Left hindlimb (tissue), 1 donor: ENCODE measurements at places on chromosomes 3 and 15.

- DNase-seq, result no peak
Measured at GRCh38 chr3:47646362-47646761, 67.7 kb upstream of the CSPG5 start.

DNA sequence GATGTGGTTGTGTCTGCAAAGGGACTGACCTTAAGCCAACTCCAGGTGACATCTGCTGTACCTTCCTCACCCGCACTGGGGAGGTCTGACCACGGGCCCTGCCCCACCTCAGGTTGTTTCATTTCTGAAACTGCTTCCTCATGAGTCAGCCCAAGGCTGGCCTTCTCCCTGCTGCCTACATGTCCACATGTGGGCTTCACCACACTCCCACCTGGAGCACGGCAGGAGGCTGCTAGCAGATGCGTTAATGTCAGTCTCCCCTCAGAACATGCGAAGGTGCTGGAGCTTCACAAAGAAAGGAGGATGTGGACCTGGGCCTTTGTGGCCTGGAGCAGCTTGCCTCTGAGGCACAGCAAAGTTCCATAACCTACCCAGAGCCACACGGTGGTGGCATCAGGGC lies 69.4 kb upstream of the PLXNA1 start:
- DNase-seq, result no peak

GRCh38 chr15:77821188-77821958 lies 188.7 kb upstream of the LINGO1 start:
- DNase-seq, result peak; percentile 78

DNA sequence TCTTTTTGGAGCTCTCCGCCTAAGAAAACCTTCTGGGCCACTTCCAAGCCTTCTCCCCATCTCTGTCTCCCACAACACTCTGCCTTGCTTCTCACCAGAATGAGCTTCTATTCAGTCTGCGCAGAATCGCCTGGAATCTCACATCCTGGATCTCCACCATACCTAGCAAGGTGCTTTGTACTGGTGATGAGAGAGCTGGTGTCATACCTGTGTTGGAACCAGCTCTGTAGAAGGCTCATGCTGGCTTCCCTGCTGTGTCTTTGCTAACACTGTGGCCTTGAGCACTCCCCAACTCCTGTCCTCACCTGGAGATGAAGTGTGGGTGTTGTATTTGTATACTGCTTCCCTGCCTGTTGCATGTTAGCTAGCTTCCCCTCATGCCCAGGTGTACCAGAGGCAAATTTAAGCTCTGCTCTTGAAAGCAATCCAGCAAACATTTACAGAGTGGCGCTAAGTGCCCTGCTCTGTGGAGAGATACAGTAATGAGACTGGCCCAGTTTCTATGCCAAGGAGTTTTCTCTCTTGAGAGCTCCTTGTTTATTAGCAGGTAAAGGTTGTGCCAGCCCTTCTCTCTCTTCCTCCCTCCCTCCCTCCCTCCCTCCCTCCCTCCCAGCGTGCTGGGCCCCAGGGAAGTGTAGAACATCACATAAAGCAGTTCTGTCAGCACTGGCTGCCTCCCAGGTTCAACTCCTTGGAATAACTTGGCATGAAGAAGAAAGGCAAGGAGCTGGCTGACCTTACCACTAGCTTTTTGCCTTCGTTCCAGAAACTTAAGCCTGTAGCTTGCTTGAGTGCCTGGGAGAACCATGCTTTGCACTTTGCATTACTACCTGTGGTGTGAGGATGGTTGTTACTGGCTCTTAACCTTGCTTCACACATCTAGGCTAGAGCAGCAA lies 54.9 kb downstream of the TRIM71 start:
- DNase-seq, result peak; percentile 70

DNA sequence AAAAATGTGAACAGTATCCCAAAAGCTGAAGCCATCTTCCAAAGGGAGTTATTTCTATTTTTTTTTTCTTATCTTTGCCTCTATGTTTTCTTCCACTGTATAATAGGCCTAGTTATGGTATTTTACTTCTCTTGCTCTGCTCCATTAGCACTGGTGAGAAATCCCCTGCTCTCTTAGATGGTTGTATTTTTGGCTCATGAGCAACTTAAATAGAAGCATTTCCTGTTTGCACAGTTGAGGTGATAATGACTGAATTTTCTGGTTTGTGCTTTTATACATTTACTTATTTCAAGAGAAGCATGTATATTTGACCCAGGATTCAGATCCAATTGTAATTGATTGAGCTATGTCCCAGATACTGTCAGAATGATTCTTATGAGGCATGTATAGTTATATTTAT lies 61.6 kb upstream of the CD200R1L start:
- DNase-seq, result no peak

DNA sequence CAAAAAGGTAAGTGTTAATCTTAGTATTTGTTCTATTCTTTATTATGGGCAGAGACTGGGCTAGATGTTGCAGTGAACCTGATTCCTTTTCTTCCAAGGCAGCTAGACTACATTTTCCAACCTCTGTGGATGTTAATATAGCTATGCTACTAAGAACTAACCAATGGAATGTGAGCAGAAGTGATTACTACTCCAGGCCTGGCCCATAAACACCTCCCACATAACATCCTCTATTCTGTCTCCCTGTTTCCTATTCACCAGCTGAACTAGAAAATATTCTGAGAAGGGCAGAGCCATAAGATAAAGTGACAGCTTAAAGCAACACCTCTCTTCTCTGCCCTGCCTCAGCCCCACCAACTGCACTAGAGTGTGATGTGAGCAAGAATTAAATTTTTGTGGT lies 29.4 kb downstream of the CD200R1L start:
- DNase-seq, result no peak

DNA sequence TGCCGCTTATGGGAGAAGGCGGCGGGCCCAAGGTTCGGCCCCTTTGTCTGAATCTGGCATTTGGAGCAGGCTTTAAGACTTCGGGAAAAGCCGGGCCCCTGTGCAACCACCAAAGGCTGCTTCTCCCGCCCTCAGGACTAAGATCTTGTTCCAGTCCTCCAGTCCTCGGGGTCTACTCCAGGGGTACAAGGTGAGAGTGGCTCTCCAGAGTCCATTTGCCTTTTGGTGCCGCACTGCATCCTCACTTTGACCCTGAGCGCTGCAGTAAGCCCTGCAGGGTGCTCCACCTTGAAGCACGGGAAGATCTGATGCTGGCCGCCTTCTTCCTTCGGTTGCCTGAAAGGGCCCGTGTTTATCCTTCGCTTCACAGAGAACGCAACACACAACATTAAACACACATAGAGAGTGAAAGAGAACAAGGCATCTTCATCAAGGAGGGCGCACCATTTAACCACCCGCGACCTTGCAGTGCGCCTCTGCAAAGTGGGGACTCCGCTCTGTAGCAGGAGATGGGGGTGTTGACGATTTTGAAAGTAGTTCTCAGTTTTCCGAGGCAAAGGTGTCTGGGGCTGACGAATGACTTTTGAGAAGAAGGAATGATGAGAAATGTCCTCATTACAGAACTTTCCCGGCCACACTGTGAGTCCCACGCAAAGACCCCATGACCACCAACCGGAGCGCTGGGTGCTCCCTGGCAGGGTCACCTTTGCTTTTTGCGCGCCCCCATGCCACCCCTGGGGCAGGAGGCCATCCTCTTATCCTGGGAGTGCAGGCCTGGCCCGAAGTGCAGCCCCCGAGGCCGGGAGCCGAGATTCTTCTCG lies 1.0 kb downstream of the PIGZ start:
- no peak for DNase-seq

DNA sequence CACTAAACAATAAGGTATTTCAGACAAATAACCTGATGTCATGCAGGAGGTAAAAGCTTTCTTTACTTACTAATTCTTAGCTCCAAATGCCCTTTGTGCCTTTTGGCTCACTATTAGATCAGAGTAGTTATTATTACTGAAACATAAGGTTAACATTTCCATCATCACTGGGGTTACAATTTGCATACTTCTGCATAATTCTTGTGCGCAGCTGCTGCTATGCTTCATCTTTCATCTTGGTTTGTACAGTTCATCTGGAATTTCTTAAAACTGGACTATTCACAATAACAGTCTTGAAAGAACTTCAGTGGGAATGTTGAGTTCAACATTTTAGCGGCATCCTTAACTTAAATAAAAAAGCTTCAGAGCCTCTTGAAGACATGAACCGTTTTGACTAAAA lies 383.2 kb upstream of the ADAMTS9 start:
- DNase-seq, result no peak

DNA sequence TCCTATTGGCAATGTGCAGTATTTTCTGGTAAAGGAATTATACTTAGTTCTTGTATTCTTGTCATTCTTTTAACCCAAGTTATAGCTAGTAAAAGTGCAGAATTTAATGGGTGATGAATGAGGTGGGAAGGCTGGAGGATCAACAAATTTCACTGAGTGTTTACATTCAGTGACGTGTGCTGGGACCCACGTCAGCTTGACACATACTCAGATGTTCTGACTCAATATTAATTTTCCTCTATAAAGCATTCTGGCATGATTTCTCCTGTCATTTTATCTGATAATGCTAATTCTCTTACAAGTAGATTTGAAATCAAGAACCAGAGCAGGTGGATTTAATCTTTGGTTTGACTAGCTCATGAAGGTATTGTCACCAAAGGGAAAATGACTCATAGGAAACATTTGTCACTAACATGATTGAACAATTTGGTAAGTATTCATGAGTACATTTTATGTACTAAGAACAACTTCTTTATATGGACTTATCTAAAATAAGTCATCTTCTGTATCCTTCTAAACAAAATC lies 71.0 kb upstream of the SYNPR start:
- DNase-seq, result no peak

- DNase-seq, result no peak
Measured at GRCh38 chr3:106794442-106794841, 582.8 kb upstream of the CCDC54 start.

GRCh38 chr15:93614386-93615104 lies 525.5 kb upstream of the RGMA start:
- DNase-seq, result no peak

- no peak for DNase-seq
Measured at GRCh38 chr3:170690661-170690981, 104.7 kb upstream of the SLC7A14 start.

DNA sequence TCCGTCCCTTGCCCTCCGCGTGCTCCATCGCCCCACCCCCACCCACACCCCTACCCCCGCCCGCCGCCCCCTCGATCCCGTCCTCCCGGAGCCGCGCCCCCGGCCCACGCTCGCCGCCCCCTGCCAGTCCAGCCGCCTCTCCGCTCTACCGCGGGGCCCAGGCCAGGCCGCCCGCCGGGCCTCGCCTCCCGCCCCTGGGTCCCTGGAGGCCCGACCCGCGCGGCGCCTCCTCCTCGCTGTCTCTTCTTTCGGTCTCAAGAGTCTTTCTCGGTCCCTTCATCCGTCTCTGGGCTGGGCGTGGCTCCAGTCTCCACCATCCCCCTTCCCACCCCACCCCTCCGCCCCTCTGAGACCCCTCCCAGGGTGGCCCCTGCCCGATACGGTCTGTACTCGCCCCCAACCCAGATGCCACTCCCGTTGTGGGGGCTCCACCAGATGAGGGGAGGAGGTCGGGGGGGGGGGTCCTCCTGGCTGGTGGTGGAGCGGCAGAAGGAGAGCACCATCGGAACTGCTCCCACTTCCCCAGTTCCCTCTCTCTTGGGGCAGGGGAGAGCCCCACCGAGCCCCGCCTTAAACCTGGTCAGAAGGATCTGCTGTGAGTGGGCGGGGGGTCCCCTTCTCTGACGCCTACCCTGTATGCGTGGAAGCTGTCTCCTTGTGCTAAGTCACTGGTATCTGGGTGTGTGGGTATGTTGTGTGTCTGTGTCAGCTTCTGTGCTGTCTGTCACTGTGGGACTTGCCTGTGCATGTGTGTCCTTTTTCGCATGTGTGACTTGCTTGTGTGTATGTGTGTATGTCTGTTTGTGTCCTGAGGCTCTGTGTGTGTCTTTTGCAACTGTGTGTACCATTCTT lies 1.0 kb downstream of the PRKCD start:
- DNase-seq, result no peak

DNA sequence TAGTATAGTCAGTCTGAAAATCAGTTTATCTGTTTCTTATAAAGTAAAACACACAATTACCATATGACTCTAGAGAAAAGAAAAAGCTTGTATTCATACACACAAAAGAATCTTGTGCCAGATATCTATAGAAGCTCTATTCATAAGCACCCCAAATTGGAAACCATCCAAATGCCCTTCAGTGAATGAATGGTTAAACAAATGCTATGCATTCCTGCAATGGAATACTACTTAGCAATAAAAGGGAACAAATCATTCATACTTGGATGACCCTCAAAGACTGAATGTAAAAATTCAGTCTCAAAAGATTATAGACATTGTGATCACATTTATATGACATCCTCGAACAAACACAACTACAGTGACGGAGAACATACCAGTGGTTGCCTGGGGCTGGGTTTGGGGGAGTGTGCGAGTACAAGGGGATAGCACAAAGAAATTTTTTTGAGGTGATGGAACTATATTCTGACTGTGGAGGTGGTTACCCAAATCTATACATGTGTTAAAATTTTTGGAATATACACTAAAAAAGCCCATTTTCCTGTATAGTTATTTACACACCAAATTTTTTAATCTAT lies 680.6 kb downstream of the NTRK3 start:
- no peak for DNase-seq

- DNase-seq, result no peak
Measured at GRCh38 chr3:126402666-126403302, 8.1 kb downstream of the CFAP100 start.
